ENCODE measurements at places on chromosomes 4 and X.
A peak's percentile ranks its signal among the peaks of the same experiment; 100 is the strongest.

GRCh38 chr4:14771094-14771493, 231.2 kb upstream of the CPEB2 start:
- no peak for DNase-seq

- no peak for DNase-seq
Observed at GRCh38 chrX:106711375-106711774, 15.1 kb upstream of the RNF128 start.

DNA sequence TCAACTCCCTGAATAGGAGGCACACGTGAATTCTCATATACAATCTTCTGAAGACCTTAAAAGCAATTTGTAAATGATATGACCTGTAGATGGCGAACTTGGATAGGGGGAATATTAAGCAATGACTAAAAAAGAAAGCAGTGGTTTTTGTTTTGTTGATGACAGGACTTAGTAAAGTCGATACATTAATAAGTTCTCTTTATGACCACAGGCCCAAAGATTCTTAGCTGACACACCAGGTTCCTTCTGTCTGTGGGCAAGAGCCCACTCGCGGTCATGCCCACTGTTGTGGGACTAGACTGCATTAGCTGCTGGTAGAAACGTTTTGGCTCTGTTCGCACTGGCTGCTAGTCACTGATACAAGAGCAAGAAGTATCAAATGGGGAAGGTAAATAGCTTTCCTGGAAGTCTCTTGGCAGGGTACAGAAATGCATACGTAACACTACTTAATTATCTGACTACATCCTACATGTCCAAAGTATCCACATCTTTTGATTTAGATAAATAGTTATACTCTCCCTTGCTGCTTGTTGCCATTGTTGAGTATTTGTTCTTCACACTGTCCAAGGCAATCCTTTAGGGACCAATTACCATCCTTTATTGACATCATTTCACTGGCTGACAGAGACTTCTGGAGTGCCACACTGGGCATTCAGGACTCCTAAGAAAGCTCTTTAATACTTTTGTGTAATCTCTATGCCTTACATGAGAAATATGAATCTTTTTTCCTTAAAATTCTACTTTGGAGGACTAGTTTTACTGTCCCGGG, 31.0 kb downstream of the ALPK1 start:
- DNase-seq, result peak; percentile 80

- peak; percentile 60 for DNase-seq
Observed at GRCh38 chr4:6355052-6355451, 85.4 kb downstream of the WFS1 start.

DNA sequence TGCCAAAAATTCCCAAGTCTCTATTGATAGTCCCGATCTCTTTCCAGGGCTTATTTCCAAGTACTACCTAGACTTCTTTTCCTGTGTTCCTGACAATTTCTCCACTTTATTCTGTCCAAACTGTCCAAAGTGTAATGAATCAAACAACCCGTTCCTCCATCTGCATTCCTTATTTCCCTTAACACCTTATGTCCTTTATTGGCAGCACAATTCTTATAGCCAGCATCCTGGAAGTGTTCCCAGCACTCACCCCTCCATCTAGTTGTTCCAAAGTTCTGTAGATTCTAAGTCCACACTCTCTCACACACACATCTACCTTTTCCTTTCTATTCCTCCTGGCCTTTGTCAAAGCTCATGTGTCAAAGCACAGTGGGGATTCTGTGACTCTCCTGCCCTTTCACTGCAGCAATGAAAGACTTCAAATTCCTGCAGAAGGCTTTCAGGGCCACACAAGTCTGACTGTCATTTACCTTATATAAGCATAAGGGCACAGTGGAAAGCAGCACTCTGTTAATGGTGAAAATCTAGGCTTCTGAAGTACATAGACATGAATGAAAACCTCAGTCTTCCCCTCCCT, 22.1 kb downstream of the LIMCH1 start:
- no peak for DNase-seq

- DNase-seq, result peak; percentile 92
Observed at GRCh38 chrX:11375614-11376119, 82.5 kb downstream of the AMELX start.

All from hematopoietic multipotent progenitor cell treated with erythropoietin and hydrocortisone succinate and interleukin-3 and kit ligand, for 4 days (in vitro differentiated cells).